NCI-H1092 treated with DMSO at 0.1 percent for 48 hours (cell line): ENCODE measurements at places on chromosomes 5 and 9.

- no peak for DNase-seq
Measured at GRCh38 chr5:180603076-180603594, 11.8 kb upstream of the SCGB3A1 start.

DNA sequence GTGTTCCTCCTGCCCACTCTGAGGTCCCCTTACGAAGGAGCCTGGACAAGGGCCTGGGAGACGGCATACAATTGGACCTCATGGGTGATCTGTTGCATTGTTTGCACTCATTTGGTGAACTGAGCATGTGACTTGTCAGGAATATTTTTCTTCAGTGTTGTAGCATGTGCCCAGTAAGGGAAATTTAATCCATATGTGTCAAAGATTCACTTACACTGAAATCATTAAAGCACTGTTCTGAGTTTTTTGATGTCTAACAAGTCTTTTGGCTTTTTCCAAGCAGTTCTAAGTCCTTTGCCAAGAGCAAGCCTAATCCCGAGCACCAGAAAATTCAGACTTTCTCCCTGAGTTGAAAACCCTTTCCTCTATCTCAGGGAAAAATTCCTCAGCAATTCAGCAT, 61.6 kb upstream of the RPS23 start:
- DNase-seq, result no peak

- no peak for DNase-seq
Measured at GRCh38 chr9:130948266-130948665, 9.2 kb upstream of the FIBCD1 start.

GRCh38 chr5:119792161-119792799, 162.9 kb downstream of the FAM170A start:
- no peak for DNase-seq

- peak; percentile 92 for DNase-seq
Measured at GRCh38 chr9:34675048-34675714, 12.7 kb upstream of the CCL27 start.

DNA sequence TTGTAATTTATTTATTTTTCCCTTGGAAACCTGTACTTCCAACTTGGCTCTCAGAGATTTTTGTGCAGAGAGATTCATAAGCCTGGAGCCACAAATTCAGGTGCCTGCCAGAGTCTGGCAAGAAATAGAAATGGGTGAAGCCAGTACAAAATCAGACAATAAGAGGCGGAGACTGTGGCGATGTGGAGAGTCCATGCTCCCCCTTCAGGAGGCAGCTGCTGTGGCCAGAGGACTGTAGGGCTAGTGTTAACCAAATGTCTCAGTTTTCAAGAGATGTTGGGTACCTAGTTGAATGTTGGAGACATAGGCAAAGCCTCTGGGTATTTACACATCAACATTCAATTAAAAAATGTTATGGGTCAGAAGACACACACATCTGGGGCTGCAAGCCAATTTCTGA, 208.6 kb downstream of the PSAT1 start:
- no peak for DNase-seq

DNA sequence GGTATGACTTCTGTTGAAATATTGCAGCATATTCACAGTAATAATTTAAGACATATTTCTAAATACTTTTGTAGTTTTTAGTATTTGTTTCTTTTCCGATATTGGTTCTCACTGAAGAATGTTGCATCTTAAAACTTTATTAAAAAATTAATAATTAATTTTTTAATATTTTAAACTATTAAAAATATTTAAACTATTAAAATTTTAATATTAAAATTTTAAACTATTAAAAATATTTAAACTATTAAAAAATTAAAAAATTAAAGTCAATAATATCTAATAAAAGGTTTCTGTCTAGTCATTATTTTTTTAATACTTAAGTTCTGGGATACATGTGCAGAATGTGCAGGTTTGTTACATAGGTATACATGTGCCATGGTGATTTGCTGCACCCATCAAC, 149.3 kb upstream of the CCNH start:
- DNase-seq, result no peak
